ENCODE measurements at places on chromosomes 13 and 19.
A peak's percentile ranks its signal among the peaks of the same experiment; 100 is the strongest.

DNA sequence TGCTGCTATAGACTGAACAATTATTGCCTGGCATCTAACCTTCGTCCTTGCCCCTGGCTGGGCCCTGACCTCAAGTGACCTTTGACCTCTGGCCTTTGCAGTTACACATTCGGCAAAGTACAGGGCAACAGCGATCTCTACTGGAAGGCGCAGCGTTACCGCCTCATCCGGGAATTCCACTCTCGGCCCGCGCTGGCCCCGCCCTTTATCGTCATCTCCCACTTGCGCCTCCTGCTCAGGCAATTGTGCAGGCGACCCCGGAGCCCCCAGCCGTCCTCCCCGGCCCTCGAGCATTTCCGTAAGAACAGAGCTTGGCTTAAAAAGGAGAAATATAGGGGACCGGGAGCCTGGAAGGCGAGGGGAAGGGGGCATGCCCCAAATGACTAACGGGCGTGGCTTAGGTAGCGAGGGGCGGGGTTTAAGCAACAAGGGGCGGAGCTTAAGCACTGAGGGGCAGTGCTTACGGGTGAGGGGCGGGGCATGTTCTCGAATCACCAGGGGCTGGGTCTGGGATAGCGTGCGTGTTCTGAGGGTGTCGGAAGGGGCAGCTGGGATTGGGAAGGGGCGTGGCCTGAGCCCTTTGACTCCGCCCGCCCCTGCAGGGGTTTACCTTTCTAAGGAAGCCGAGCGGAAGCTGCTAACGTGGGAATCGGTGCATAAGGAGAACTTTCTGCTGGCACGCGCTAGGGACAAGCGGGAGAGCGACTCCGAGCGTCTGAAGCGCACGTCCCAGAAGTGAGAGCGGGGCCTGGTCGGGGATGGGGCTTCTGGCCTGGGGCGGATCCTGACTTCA lies 52.7 kb downstream of the TRPM4 start:
- DNase-seq = no peak

GRCh38 chr13:111850976-111851375 lies 216.0 kb upstream of the SOX1 start:
- no peak for DNase-seq

GRCh38 chr19:3392480-3392879 lies 26.1 kb downstream of the NFIC start:
- DNase-seq = no peak

DNA sequence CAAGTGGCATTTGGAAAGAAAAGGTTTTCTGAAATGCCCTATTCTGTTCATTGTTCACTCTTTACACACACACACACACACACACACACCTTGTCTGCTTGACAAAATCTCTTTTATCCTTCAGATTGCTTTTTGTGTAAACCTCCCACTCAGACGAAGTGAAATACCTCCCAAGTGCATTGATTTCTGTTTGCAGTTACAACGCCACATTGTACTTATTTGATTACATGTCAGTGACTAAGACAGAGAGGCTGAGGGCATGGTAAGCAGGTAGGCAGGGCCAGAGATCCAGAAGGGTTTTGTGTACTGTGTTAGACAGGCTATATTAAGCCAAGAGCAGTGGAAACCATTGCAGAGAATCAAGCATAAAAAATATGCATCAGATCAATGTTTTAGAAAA lies 561.8 kb downstream of the GPC6 start:
- DNase-seq = no peak

- no peak for DNase-seq
Observed at GRCh38 chr19:50928831-50929230, 17.6 kb upstream of the KLK4 start.

DNA sequence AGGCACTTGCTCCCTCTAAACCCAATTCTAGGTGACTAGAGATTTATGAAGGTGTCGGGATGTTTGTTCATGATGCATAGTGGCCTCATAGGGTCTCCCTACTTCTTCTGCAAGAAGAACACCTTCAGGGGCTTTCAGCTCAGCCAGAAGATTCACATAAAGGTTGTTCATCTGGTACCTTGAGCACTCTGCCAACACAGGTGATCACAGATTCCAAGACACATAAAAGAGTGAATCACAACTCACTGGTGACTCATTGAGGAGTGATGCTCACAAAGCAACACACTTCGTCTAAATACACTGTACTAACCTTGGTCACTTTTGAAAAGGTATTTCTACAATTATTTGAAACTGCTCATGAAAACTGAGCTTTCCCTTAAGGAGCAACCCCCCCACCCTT lies 6.8 kb upstream of the ZNF324 start:
- no peak for DNase-seq

GRCh38 chr13:112134391-112135075 lies 67.6 kb downstream of the SOX1 start:
- no peak for DNase-seq

DNA sequence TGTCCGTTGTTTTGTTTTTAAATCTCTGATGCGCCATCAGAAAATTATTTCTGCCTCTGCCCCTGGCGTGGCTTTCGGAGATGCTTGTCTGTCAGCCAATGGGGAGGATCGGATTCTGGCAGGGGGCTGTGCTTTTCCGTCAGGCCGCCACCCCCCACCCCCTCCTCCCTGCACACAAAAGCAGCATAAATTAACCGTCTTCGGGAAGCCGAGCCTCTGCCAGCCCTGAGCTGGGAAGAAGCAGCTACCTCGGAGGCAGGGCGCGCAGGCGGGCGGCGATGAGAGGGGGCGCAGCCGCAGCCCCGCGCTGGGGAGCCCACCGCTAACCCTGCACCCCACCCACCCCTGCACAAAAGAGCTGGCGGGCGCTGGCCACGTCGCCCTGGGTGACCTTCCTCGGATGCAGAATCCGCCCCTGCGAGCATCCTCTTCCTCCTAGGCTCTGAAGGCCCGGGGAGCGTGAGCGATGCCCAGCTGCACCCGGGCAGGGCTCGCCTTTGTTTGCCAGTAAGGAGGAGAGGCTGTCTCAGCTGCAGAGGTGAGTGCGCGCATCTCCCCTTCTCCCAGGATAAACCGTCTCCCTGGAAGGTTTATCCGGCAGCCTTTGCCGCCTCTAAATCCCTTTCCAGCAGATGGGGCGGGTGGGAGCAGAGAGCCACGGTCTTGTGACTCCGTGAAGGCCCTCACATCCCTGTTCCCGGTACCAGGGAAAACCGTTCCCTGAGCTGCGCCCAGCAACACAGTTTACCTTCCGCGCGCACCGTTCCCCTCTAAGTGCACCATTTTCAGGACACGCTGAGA lies at the start of gene ATCAY:
Gene ATCAY, plus strand, starts transcription at position 215 of the 801 bp plus-strand sequence. CDS start 5,083 bp downstream, outside the sequence.
- no peak for DNase-seq

GRCh38 chr19:11286312-11286974 lies 9.5 kb upstream of the TSPAN16 start:
- peak; percentile 61 for DNase-seq

- DNase-seq = peak; percentile 18
Observed at GRCh38 chr13:46577696-46578589, 25.0 kb downstream of the LRCH1 start.

GRCh38 chr13:61417086-61417570 lies 1.5 kb upstream of the PCDH20 start:
- DNase-seq = no peak

DNA sequence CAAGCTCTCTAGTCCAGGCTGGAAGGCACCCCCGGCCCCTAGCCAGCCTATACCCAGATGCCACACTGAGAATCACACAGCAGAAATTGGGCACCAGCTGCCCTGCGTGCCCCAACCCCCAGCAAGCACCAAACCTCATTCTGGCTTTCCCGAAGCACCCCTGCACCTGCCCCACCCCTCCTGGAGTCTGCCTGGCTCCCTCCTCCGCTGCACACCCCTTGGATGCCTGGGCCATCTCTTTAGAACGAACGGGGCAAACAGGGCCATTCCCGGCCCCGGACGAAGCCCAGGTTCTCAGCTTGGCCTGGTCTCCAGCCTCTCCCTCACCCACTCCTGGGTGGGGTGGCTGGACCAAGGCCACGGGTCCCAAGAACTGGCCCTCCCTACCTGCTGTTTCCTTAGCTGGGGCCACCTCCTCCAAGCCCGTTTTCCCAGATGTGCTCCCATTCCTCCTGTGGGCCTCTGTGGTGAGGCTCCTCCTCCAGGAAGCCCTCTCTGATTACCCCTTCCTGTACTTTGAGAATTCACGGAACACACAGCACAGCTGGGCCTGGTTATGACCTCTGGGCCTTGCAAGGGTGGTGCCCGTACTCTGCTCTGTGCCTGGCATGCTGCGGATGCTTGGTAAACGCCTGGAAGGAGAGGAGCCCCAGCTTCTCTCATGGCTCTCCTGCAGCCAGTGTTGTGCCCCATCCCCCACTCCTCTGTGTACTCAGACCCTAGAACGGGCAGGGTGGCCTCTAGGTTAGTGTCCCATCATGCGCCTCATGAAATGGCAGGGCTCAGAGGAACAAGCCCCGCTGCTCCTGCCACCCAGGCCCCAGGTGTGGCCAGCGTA lies 21.4 kb downstream of the CEBPG start:
- no peak for DNase-seq

GRCh38 chr13:92575777-92576176 lies 650.8 kb upstream of the GPC6 start:
- DNase-seq = no peak

DNA sequence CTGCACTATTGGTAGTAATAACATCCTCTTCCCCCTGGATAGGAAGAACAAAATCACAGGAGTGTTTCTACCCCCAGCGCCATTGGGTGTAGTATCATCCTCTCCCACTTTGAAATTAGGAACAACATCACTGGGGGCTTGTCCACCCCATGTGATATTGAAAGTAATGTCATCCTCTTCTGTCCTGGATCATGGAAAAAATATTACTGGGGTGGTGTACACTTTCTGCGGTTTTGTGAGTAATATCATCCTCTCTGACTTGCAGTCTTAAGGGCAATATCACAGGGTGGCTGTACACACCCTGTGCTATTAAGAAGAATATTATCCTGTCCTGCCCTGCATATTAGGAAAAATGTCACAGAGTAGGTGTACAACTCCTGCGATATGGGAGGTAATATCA lies 4.9 kb upstream of the RGCC start:
- DNase-seq = no peak

DNA sequence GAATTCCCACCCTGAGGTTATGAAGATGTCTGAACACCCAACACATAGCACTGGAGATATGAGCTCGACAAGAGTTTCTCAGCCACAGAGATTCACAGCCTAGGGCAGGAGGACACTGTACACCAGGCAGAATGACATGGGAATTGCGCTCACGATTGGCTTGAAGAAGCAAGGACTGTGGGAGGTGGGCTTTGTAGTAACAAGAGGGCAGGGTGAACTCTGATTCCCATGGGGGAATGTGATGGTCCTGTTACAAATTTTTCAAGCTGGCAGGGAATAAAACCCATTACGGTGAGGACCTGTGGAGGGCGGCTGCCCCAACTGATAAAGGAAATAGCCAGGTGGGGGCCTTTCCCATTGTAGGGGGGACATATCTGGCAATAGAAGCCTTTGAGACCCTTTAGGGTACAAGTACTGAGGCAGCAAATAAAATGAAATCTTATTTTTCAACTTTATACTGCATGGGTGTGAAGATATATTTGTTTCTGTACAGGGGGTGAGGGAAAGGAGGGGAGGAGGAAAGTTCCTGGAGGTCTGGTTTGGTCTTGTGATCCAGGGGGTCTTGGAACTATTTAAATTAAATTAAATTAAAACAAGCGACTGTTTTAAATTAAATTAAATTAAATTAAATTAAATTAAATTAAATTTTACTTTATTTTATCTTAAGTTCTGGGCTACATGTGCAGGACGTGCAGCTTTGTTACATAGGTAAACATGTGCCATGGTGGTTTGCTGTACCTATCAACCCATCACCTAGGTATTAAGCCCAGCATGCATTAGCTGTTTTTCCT lies 7.0 kb downstream of the KLK3 start:
- DNase-seq = no peak

- peak; percentile 45 for DNase-seq
Observed at GRCh38 chr19:28468701-28469459, 744.1 kb downstream of the UQCRFS1 start.

GRCh38 chr19:8208119-8208921 lies 850 bp upstream of the CERS4 start:
- DNase-seq = no peak

DNA sequence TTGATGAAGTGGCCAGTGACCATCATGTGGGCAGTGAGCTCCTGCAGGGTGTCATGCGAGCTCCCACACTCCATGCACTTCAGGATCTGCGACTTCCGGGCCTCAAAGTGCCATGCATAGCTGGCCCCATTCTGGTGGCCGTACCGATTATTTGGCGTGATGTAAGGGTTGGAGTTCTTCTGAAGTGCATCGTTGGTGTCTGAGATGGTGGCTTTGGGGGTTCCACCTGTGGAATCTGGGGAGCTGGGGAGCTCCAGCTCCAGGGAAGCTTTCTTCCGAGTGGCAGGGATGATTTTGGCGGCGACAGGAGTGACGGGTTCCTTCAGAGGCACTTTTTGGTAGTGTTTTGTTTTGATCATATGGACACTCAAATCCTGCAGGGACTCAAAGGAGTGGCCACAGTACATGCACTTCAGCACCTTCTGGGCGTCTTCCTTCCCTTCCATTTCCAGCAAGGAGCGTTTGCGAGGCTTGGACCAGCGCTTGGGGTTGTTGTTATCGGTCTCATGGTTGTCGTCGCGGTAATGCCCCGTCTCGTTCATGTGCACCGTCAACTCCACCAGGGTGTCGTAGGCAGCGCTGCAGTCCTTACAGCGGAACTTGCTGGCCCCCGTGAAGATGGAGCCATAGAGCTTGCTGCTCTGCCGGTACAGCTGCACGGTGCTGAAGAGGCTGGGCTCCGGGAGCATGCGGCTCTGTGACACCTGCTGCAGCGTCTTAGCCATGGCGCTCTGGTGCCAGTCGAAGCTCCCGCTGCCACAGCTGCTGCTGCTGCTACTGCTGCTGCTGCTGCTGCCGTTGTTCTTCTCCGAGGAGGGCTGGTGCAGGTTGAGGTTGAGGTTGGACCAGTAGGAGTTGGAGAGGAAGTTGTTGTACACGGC lies 70.4 kb downstream of the TSHZ3 start:
- DNase-seq = no peak

DNA sequence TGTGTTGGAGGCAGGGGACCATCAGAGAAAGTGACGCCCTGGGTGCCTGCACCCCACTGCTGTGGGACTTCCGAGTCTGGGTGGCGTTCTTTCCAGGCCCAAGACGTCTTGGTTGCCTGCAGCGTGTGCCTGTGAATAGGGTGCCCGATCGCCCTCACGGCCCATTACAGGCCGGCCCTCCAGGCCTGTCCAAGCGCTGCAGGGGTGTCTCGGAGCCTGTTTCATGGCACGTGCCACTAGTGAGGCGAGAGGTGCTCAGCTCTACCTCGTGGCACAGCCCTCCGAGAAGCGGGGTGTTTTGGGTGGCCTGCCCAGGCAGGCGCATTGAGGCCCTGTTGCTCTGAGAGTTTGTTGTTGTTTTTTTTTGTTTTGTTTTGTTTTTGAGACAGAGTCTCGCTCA lies 30.1 kb downstream of the DOT1L start:
- DNase-seq = no peak

GRCh38 chr19:1402411-1403070 lies 1.2 kb upstream of the GAMT start:
- DNase-seq = no peak

DNA sequence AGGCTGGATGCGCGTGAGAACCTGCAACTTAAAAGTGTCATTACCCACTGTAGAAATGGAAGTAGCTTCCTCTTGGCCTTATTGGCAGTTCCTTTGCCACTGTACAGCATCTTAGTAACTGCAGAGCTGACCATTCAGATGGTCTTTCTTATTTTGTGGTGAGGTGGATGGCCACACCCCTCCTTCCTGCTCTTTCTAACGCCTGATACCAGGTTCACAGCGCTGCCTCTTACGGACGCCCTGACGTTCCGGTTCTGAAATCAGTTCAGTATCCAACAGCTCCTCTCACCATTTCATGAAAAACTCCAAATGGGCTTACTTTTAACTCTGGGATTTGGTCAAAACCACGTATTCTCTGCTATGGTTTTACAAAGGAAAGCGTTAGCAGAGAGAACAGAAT lies 134.6 kb downstream of the ATP11A start:
- no peak for DNase-seq

- peak; percentile 91 for DNase-seq
Observed at GRCh38 chr19:47315125-47315821, 5.6 kb downstream of the C5AR1 start.

Measured in EL (cell line).